ENCODE measurements at places on chromosomes 7 and 10.

GRCh38 chr10:1148855-1149605 lies 92.8 kb downstream of the WDR37 start:
- DNase-seq: no peak
- H3K36me3 ChIP-seq: peaks cover 6% of the 10 kb centered on the region
- peaks cover 23% of the 10 kb centered on the region for H3K27me3 ChIP-seq
- no peaks in the 10 kb centered on the region for H3K4me1 ChIP-seq

- peaks cover 63% of the 10 kb centered on the region for H3K36me3 ChIP-seq
- no peaks in the 10 kb centered on the region for H3K27me3 ChIP-seq
- no peak overlapping the region for H3K27ac ChIP-seq
- no peak overlapping the region for H3K4me3 ChIP-seq
- no peak for DNase-seq
Measured at GRCh38 chr7:5629941-5630340, 151.5 kb downstream of the RNF216 start.

GRCh38 chr7:29381206-29382094 lies 182.2 kb upstream of the PRR15 start:
- peaks cover 11% of the 10 kb centered on the region for H3K27me3 ChIP-seq
- no peak for DNase-seq
- no peak overlapping the region for H3K4me3 ChIP-seq
- H3K27ac ChIP-seq: no peak overlapping the region
- H3K36me3 ChIP-seq: no peaks in the 10 kb centered on the region
- no peaks in the 10 kb centered on the region for H3K4me1 ChIP-seq

GRCh38 chr7:1703871-1704810 lies 34.1 kb downstream of the ELFN1 start:
- H3K27me3 ChIP-seq: peaks cover 24% of the 10 kb centered on the region
- H3K4me1 ChIP-seq: peaks cover 2% of the 10 kb centered on the region
- H3K4me3 ChIP-seq: no peak overlapping the region
- DNase-seq: no peak

DNA sequence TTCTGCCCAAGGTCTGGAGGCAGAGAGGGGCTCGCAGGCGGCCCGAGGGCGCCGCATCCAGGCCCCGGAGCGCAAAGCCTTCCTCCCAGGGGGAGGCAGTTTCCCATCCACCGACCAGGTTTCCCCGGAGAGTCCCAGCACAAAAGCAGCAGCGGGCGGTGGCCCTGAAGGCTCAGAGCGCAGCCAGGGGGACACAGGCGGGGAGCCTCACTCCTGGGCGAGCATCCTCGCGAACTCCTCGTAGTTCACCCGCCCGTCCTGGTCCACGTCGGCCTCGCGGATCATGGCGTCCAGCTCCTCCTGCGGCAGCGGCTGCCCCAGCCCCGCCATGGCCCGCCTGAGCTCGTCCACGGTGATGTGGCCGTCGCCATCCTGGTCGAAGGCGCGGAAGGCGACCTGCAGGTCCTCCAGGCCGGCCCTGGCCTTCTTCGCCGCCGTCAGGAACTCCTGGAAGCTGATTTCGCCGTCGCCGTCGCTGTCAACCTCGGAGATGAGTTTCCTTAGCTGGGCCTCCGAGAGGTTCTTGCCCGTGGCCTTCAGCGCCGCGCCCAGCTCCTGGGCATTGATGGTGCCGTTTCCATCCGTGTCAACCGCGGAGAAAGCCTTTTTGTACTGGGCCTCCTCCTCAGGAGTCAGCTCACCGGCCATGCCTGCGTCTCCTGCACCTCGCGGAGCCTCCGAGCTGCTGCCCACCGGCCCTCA lies 428 bp downstream of the CALML5 start:
- H3K4me1 ChIP-seq: no peaks in the 10 kb centered on the region
- peaks cover 22% of the 10 kb centered on the region for H3K27me3 ChIP-seq
- no peak for DNase-seq
- no peaks in the 10 kb centered on the region for H3K36me3 ChIP-seq

DNA sequence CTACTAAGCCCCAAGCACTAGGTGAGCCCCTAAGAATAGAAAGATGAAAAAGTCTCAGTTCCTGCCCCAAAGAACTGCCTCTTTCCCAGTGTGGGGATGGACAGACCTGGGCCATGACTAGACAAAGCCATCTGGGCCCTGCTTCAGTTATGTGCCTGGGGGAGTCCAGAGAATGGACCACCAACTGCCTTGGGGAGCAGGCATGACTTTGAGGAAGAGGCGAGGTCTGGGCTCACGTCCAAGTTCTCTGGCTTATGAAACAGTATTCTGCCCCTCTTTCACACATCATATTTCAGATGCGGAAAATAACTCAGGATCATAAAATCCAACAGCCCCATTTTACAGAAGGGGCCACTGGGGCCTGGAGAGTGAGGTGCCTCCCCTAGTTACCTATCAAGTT lies 80.3 kb downstream of the PLXNA4 start:
- H3K4me3 ChIP-seq: no peak overlapping the region
- no peaks in the 10 kb centered on the region for H3K27me3 ChIP-seq

DNA sequence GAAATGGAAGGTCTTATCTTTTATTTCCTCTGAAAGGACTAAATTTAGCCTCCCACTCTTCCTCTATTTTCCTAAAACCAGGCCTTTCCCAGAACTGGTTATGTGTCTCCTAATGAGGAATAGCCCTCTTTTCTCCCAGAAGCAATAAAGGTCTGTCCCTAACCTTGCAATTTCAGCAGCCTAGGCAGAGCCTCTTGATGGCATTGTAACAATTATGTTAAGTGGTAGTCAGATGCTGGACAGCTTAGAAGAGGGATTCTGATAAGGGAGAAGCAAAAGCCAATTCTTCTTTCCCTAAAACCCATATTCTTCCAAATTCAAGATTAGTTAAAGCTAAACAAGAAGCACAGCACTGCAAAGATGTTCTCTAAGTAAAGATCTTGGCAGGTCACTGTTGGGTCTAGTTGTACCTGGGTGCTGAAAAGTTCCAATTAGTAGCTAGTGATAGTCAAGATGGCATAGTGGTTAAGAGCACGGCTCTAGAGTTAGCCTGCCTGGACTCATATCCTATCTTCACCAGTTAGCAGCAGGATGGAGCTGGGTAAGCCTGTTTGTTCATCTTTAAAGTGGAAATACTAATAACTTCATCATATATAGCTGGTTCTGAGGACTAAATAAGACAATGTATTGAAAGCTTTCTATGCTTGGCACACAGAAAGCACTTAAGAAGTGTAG lies 14.3 kb upstream of the KCNIP2 start:
- H3K4me3 ChIP-seq: no peak overlapping the region
- peaks cover 28% of the 10 kb centered on the region for H3K36me3 ChIP-seq
- H3K4me1 ChIP-seq: no peaks in the 10 kb centered on the region

- DNase-seq: peak; percentile 66
- peak overlapping the region; percentile 99 for H3K27ac ChIP-seq
- H3K4me3 ChIP-seq: peak overlapping the region; percentile 95
- peaks cover 34% of the 10 kb centered on the region for H3K4me1 ChIP-seq
Measured at GRCh38 chr7:30285536-30286284, 1.3 kb downstream of the ZNRF2 start.

DNA sequence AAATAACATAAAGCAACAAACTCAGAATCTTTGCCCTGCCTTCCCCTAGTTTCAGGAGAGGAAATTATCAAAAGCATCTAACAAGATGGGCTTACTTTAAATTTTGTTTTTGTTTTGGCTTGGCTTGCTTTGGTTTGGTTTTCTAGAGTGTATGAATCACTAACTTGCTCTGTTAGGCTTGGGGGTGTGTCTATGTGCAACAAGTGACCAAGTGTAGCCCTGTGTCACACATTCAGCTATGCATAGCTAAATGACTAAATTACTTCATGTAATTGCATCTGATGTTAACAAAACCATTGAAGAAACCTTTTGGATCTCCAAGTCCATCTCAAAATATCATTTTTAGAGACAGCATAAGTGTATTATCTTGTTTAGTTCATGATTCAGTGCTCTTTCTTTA lies 251.0 kb downstream of the TFEC start:
- H3K36me3 ChIP-seq: no peaks in the 10 kb centered on the region
- no peaks in the 10 kb centered on the region for H3K4me1 ChIP-seq
- no peaks in the 10 kb centered on the region for H3K27me3 ChIP-seq
- H3K27ac ChIP-seq: no peak overlapping the region

DNA sequence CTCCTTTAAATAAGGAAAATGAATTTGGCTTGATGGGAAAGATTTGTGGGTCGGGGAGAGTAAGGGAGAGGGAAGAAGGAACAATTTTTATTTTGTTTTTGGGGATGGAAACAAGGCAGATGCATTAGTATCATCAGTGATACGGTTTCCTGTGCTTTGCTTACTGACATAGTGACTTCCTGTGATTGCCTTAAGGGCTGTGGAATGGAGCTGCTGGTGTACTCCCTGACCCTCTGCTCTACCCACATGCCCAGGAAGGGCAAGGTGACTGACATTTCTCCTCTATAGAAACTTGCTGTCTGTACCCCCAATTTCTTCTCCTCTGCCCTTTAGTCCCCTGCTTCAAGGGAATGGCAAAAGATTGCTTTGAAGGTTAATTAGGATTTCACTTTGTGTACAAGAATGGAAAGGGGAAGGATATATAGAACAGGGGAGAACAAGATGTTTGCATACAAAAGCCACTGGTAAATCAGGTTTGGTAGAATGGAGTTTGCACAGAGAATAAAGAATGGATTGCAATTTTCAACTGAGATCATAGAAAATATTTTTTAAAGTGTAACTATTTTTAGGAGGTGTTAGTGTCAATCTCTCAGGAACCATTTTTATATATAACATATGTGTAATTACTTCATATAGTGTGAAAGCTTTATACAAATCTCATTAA lies 129.0 kb upstream of the AGR3 start:
- peaks cover 15% of the 10 kb centered on the region for H3K4me1 ChIP-seq
- no peaks in the 10 kb centered on the region for H3K27me3 ChIP-seq
- no peak overlapping the region for H3K4me3 ChIP-seq
- no peak for DNase-seq
- H3K36me3 ChIP-seq: no peaks in the 10 kb centered on the region

- H3K4me1 ChIP-seq: peaks cover 43% of the 10 kb centered on the region
- peak overlapping the region; percentile 16 for H3K27ac ChIP-seq
- no peak overlapping the region for H3K4me3 ChIP-seq
- H3K27me3 ChIP-seq: no peaks in the 10 kb centered on the region
- DNase-seq: no peak
Measured at GRCh38 chr7:3033581-3033980, 10.1 kb downstream of the CARD11 start.

DNA sequence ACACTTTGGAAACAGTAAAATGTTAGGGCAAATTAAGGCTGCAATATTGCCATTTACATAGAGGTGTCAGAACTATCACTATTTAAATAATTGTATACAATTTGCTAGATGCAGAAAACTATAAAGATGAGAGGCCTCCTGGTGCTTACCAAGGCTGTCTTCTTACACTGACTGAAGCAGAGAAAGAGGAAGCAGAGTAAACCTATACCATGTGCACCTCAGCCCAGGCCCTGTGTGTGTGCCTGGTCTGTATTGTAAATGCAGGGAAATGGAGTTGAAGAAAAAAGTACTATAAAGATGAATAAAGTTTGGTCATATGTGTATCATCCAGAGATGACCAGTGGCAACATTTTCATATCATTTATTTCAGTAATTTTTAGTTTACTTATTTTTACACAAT lies 29.2 kb downstream of the ELMO1 start:
- H3K4me1 ChIP-seq: peaks cover 32% of the 10 kb centered on the region
- H3K27ac ChIP-seq: peak overlapping the region; percentile 9
- no peak overlapping the region for H3K4me3 ChIP-seq
- peaks cover 8% of the 10 kb centered on the region for H3K36me3 ChIP-seq
- DNase-seq: no peak
- no peaks in the 10 kb centered on the region for H3K27me3 ChIP-seq

DNA sequence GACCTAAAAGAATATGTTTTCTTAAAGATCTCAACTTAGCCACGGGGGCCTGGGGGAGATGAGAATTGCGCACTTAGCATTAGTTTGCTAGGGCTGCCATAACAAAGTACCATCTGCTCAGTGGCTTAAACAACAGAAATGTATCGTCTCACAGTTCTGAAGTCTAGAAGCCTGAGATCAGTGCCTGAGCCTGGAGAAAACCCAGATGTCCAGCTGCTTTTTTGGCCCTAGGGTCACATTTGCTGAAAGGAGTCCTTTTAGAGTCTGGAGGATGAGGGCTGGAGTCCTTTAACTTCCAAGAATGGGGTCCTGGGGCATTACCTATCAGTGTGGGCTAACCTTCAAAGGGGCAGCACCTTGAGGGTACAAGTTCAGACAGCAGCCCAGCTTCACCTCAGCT lies 48.2 kb downstream of the SMURF1 start:
- H3K27me3 ChIP-seq: no peaks in the 10 kb centered on the region
- H3K36me3 ChIP-seq: peaks cover 19% of the 10 kb centered on the region
- no peak for DNase-seq
- no peak overlapping the region for H3K27ac ChIP-seq

GRCh38 chr7:149869867-149870266 lies 3.9 kb upstream of the ATP6V0E2 start:
- no peaks in the 10 kb centered on the region for H3K36me3 ChIP-seq
- H3K4me3 ChIP-seq: no peak overlapping the region
- H3K4me1 ChIP-seq: peaks cover 28% of the 10 kb centered on the region
- DNase-seq: no peak

DNA sequence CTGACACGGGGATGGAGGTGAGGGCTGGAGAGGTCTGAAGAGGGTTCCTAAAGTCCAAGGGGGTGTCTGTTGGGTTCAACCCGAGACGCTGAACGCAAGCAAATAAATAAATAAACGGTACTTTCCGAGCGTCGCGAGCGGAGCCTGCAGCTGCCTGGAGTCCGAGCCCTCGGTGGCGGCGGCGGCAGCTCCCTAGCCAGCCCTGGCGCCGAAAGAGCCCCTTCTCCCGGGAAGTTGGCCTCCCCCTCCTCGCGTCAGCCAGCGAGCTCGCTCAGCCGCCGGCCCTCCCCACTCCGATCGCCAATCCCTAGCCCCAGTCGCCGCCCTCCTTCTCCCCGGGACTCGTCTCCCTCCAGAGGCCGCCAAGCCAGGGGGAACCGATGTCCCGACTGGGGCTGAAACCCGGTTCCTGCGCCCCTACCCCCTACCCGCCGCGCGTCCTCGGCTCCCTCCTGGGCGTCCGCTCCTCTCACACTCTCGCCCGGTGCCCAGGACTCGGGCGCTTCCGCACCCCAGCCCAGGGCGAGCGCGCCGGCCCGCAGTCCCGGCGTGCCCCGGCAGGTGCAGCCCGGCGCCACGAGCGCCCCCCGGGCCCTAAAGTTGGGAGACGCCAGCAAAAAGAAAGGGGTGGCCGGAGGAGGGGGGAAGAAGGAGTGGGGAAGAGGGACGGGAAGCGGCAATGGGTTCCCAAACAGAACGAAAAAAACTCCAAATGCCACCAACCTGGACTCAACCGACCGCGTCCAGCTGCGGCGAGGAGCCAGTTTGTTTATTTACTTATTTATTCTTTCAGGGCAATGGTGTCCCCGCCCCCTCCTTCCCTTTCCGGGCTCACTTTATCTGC lies at the start of gene GFRA1:
Gene GFRA1, minus strand, starts transcription at position 767 of the 844 bp plus-strand sequence. CDS start 1,177 bp downstream, outside the sequence.
- H3K4me1 ChIP-seq: peaks cover 5% of the 10 kb centered on the region
- peaks cover 79% of the 10 kb centered on the region for H3K27me3 ChIP-seq
- H3K27ac ChIP-seq: peak within 1 kb of the TSS; percentile 85
- no peak for DNase-seq

GRCh38 chr10:96222441-96222840 lies 48.9 kb downstream of the BLNK start:
- H3K36me3 ChIP-seq: peaks cover 74% of the 10 kb centered on the region
- peak overlapping the region; percentile 42 for H3K27ac ChIP-seq
- H3K4me3 ChIP-seq: no peak overlapping the region
- DNase-seq: no peak
- no peaks in the 10 kb centered on the region for H3K27me3 ChIP-seq
- peaks cover 22% of the 10 kb centered on the region for H3K4me1 ChIP-seq
